Activated CD4-positive, alpha-beta memory T cell treated with anti-CD3 and anti-CD28 coated beads for 36 hours (primary cell): ENCODE measurements at places on chromosomes 1 and 21. TPM values are rescaled to one million over a fixed set of nuclear protein-coding genes. Genes with fewer than 3 reads are reported as not detected.

- no peak for DNase-seq
Measured at GRCh38 chr1:170931650-170932049, 3.7 kb upstream of the MROH9 start.

- no peak for DNase-seq
Measured at GRCh38 chr1:159092036-159092760, 15.6 kb upstream of the AIM2 start.

DNA sequence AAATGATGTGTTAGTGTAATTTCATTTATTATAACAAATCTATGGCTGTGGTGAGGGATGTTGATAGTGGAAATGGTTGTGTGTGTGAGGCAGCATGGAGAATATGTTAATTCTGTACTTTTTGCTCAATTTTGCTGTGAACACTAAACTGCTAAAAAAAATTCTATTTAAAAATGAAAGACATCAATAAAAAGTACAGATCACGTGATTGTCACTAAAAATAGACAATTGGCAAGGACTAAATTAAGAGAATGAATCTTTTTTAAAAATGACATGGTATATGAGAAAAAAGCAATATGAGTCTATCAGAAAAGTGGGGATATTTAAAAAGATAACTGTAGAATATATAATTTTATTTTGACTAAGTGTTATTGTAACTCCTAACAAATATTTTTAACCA, 15.7 kb upstream of the PIGK start:
- DNase-seq = no peak

DNA sequence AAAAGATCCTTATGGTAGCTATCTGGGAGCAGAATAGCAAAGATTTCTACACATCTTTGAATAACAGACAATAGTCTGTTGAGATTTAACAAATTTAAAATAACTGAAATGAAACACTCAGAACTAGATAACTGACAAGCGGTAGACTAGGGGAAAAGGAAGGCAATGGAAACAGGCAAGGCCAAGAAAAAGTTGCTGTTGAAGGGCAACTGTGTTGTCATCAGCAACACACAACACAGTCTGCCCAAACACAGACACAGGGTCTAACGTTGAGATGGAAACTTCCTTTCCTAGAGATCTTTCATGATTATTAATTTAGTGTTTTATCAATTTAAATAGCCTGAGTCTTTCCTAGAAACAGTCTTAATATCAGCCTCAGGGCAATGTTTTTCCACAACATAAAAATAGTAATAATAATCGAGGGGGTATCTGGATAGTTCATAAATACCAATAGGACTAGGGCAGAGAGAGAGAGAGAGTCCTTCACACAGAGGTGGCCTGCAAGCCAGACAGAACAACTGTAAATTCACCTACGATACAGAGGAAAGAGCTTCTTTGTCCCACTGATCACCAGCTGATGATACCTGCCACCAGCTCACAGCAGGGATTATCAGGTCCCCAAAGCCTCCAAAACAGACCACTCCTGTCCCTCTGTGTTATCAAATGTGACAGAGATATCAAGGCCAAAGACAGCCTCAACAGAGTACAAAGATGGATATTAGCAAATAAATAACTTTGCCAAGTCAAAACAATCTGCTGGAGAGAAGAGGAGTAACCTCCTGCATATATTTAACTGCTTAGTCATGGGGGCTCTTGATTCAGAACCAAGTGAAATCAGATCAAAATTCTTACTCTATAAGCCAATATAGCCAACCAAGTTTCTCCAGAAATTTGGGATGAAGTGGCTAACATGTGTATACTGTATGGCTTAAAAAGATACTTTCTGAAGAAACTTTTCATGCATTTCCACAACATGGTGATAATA, 245.3 kb downstream of the SLC45A1 start:
- no peak for DNase-seq

GRCh38 chr1:83787246-83787998, 211.5 kb downstream of the TTLL7 start:
- DNase-seq = no peak

DNA sequence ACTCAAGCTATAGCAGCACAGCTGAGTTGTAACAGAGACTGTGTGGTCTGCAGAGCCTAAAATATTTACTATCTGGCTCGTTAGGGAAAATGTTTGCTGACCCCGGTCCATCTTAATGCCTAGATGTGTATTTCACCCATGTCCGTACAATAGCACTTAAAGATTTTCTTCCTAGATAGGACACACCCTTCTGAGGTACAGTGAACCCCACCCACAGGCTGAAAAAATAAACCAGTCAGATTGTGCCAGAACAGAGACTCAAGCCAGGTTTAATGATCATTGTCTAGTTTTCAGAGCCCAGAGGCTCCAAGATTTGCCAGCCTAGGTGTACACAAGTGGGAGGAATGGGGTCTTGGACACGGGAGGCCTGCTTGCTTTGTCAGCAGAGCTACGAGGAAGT, 5.6 kb downstream of the AMIGO1 start:
- no peak for DNase-seq

- DNase-seq = no peak
Measured at GRCh38 chr1:150383631-150384324, 19.8 kb downstream of the RPRD2 start.

The MANEAL gene
- total RNA-seq = 1.5 TPM

The AIRE gene
- total RNA-seq = not detected

- DNase-seq = no peak
Measured at GRCh38 chr1:81760477-81761097, 40.1 kb upstream of the ADGRL2 start.

The ERICH3 gene
- total RNA-seq = not detected

- DNase-seq = no peak
Measured at GRCh38 chr1:240136402-240136801, 44.7 kb downstream of the FMN2 start.

GRCh38 chr1:154474802-154475201, 27.2 kb upstream of the TDRD10 start:
- no peak for DNase-seq

- peak; percentile 94 for DNase-seq
Measured at GRCh38 chr1:155000726-155001424, 1.7 kb upstream of the ZBTB7B start.

DNA sequence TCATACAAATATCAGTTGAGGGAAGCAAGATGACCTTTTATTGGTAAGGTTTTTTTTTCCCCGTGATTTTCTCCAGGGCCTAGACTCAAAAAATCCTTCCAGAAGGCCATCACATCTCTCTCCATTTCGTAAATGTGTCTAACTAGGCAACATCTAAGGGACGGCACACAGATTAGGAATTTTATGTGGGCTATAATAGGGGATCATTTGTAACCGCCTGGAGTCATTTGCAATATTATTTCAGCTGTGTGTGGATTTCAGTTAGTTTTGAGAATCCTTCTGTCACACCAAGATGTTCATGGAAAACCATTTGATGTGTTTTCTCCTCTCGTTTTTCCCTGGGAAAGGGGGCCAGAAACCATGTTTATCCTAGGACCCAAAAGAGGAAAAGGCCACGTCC, 63.1 kb downstream of the ATP5PO start:
- no peak for DNase-seq

The RIMS3 gene
- total RNA-seq = 4.0 TPM

DNA sequence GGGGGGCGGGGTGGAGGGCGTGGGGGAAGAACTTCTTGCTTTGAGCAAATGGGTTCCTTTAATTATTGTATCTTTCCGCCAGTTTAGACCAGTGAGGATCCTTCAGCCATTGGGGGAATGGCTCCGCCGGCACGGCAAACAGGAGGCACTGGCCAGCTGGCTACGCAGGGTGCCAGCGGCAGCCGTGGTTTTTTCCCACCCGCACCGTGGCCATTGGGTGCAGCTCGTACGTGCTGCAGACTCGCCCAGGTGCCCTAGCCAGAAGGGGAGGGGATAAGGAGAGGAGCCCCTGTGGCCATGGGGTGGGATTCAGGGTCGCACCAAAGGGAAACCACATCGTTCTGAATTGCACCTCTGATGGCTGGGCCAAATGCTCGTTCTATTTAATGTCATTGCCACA, 65.6 kb downstream of the RGSL1 start:
- DNase-seq = no peak

DNA sequence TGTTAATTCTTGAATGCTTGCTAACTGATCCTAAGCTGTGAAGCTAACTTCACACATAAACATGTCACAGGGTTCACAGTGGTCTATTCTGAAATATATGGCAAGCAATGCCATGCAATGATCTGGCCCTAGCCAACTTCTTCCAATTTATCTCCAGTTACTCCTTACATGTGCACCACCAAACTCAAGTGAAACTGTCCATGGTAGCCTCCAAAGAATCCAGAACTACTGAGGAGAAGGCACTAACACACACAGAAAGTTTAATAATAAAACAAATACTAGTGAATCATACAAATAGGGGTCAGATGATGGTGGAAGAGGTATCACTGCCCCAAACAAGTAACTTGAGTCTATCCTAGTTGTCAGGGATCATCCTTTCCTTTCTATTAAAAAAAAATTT, 172.6 kb upstream of the RAB4A start:
- no peak for DNase-seq

- DNase-seq = no peak
Measured at GRCh38 chr1:64162804-64163203, 40.6 kb upstream of the UBE2U start.

- DNase-seq = peak; percentile 66
Measured at GRCh38 chr1:221778535-221779142, 36.8 kb upstream of the DUSP10 start.

GRCh38 chr1:47491341-47491753, 53.5 kb downstream of the FOXD2 start:
- DNase-seq = no peak

The RNF223 gene
- total RNA-seq = not detected

- no peak for DNase-seq
Measured at GRCh38 chr1:12674358-12674757, 30.5 kb downstream of the AADACL4 start.

DNA sequence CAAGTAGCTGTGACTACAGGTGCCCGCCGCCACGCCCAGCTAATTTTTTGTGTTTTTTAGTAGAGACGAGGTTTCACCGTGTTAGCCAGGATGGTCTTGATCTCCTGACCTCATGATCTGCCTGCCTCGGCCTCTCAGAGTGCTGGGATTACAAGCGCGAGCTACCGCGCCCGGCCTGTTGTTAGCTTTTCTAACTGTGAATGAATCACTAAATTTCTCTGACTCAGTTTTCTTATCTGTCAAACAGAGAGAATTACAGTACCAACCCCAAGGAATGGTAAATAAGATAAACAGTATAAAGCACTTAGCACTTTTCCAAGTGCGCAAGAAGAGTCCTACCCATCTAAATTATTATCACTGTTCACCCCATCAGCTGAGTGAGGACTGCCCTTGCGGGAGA, 193.6 kb downstream of the VAV3 start:
- DNase-seq = no peak

DNA sequence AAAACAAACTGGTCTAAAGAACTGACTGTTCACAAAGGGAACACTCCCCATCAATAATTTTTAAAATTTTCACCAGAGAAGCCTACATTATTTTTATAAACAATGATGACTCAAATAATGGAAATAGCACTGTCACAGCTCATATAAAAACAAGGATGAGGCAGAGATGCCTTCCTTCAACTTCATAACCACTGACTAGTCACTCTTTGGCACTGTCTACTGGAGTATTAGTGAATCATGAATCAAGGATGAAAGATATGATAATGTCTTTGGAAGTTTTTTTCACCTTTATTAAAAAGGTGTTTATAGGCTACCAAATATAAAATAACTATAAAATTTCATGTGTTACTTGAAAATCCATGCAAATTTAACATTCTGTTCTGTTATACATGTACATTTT, 316.9 kb downstream of the VAV3 start:
- DNase-seq = no peak

GRCh38 chr1:212219679-212220463, 65.3 kb upstream of the PPP2R5A start:
- DNase-seq = no peak

The OR2T33 gene
- not detected for total RNA-seq

The RGS16 gene
- 49.8 TPM for total RNA-seq

The RUNX3 gene
- 153 TPM for total RNA-seq

DNA sequence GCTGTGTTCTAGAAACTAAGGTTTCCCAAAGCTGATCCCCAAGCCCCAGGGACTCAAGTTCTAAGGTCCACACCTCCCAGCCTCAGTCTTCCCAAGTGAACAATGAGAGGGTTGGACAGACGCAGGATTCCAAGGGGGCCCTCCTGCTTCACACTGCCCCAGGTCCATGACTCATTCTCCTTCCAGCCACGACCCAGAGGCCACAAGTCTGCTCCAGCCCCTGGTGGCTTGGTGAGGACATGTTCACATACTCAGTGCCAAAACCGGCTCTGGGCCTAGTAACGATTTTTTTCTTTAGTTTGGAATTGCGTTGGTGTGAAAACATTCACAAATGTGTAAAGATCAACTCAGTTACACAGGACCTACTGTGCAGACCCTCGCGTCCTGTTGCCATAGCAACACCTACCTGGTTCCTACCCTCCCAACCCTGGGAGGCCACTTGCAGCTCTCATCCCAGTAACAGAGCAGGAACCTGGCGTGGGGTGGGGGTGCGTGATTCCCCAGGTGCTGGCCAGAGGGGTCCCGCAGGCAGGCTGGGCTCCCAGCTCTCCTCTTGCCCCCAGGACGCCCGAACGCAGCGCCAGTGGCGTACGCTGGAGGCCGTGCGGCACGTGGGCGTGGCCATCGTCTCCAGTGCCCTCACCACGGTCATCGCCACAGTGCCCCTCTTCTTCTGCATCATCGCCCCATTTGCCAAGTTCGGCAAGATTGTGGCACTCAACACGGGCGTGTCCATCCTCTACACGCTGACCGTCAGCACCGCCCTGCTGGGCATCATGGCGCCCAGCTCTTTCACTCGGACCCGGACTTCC, 57.0 kb downstream of the DISP3 start:
- no peak for DNase-seq

DNA sequence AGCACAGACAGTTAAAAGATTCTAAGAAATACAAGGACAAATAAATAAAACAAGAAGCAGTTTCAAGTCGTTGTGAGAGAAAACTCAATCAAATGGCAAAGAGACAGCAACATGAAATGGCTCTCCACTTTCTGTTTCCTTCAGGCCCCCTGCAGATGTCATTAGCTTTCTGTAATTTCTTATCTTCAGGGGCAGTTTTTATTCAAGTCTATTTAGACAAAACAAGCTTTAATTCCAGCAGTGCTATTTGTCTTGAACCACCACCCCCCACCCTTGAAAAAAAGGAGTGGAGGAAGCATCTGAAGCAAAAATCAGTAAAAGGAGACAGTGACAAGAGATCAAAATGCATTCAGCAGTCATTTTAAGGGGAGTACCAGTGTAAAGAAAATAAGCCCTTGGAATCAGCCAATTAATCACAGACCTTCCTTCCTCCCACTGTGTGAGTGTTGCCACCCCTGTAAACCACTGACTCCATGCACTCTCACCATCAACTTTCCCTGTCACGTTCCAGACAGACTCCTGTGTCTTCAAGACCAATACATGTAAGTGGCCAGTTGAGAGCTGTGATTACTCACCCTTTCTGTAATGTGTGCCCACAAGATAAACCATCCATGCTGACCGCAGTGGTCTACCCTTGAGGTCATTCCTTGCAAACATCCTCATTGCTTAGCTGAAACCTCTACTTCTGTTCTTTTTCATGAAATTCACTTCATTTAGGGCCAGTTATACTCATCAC, 136.1 kb upstream of the HOOK1 start:
- no peak for DNase-seq

- DNase-seq = no peak
Measured at GRCh38 chr21:38361324-38361723, 104.5 kb downstream of the KCNJ15 start.
